ENCODE measurements at places on chromosomes 2 and 18.

GRCh38 chr2:241005569-241005968 is 7.2 kb downstream of the SNED1 start:
- no peak for DNase-seq

DNA sequence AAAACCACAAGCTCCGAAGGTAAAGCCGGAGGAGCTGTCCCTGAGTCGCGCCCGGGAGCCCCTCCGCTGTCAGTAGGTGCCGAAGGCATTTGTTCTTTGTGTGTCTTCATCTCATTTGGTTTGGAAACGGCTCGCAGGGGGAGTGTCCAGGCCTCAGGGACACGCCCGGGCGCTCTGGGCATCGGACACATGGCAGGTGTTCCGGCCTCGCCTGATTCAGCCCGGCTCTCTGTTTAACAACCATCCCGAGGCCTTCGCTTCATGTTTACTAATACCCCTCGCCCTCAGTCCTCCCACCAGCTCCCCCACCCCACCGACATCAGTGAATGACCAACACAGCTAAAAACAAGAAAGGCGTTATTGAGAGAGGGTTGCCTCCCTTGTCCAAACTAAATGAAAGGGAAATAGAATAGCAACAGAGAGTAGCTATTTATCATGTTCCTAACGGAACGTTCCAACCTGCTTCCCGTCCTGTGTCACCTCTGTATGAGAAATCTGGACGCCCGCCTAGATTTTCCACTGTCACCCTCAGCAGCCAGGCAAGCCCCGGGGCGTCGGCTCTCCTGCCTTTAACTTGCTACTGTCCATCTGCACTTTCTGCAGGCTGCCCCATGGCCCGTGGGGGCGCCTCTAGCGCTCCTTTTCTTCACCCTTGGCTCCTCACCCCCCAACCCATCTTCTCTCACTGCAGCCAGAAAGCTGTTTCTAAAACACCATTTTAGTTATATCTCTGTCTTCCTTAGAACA is 73.9 kb downstream of the MYCN start:
- peak; percentile 46 for DNase-seq

GRCh38 chr2:238103465-238104225 is 3.5 kb downstream of the ESPNL start:
- DNase-seq = no peak

DNA sequence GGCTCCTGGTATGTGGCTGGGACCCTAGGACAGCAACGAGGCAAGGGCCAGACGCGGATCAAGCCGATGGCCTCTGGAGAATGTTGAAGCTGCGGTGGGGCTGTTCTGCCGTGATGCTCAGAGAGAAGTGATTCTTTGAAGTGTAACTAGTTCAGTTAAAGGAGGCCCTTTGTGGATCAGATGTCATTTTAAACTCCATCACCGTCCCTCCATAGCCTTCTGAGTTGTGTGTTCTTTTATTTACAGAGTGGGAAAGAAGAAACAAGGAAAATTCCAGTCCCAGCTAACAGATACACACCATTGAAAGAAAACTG is 403 bp downstream of the PNO1 start:
- DNase-seq = no peak

All from left cardiac atrium (tissue), 4 donors.